ENCODE measurements at places on chromosomes 2 and 18.

GRCh38 chr2:8994386-8994785, 9.1 kb downstream of the MBOAT2 start:
- DNase-seq: no peak

GRCh38 chr2:75199428-75200011, at the start of gene TACR1:
TACR1 (minus strand) TSS chr2:75199520; CDS start chr2:75198934, 586 bp downstream.
- no peak for DNase-seq

- no peak for DNase-seq
Observed at GRCh38 chr2:143142598-143142997, 13.4 kb downstream of the ARHGAP15 start.

- no peak for DNase-seq
Observed at GRCh38 chr2:10036095-10036884, 7.1 kb upstream of the KLF11 start.

GRCh38 chr18:78542204-78542603, 437.4 kb upstream of the SALL3 start:
- DNase-seq: no peak

- no peak for DNase-seq
Observed at GRCh38 chr2:72780477-72780876, 45.4 kb downstream of the EXOC6B start.

GRCh38 chr2:176582176-176582575, 312.9 kb downstream of the MTX2 start:
- no peak for DNase-seq

- no peak for DNase-seq
Observed at GRCh38 chr2:42118754-42119569, 50.2 kb upstream of the EML4 start.

- no peak for DNase-seq
Observed at GRCh38 chr18:58316396-58317342, 272.6 kb downstream of the NEDD4L start.

DNA sequence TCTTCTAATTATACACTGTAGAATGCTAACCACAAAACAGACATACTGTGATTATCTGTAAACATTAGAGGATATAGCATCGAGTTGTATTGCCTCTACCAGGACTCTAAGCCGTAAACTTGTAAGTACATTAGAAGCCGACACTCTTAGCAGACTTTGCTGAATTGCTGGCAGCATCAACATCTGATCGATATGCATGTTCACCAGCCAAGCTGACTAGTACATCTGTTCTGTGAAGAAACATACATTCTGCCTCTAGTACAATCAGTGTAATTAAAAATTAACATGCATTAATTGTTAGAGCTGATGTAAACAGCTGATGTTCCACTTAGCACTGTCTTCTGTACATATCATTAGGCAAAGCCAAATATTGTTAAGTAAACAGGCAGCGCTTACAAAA, 502.2 kb downstream of the NR4A2 start:
- no peak for DNase-seq

DNA sequence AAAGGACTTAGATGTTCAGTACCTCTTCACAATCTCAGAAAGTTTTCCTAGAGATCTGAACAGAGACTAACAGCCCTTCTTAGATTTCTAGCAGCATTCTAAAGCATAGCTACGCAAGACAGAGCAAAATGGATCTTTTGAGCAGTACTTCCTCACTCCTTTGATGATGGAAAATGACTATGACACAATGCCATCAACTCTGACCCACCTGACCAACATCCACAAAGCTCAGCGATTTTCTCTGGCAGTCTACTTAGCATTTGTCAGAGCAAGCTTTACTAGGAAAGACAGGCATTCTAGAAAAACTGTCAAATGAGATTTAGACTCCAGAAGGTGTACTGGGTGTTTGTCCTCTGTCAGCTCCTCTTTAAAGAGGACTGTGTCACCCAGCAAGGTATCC, 180.9 kb upstream of the ACVR2A start:
- DNase-seq: no peak

- DNase-seq: no peak
Observed at GRCh38 chr2:68747900-68748299, 13.3 kb downstream of the ARHGAP25 start.

GRCh38 chr2:137952586-137953129, 11.6 kb upstream of the HNMT start:
- no peak for DNase-seq

All from activated CD4-positive, alpha-beta T cell treated with anti-CD3 and anti-CD28 coated beads for 24 hours (primary cell).